NCI-H1930 (cell line): ENCODE measurements at places on chromosomes 1 and 21.

DNA sequence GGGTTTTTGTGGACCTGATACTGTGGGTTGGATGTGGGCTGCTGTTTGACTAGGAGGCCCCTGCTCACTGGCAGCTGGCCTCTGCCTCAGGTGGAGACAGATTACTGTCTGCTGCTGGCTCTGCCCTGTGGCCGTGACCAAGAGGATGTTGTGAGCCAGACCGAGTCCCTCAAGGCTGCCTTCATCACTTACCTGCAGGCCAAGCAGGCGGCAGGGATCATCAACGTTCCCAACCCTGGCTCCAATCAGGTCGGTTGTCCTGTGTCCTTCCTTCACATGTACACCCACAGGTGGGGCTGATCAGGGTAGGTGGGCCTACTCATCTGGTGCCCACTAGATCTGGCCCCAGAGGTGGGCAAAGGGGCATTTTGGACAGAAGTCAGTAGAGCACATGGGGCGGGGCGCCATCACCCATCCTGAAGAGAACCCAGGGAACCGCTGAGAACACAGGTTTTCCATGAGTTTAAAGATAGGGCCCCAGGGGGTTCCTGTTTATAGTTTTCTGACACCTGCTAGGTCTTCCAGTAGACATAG, 37.2 kb downstream of the ZBTB17 start:
- no peak for DNase-seq

GRCh38 chr1:15152318-15153183, 996 bp upstream of the TMEM51 start:
- DNase-seq = peak; percentile 82

DNA sequence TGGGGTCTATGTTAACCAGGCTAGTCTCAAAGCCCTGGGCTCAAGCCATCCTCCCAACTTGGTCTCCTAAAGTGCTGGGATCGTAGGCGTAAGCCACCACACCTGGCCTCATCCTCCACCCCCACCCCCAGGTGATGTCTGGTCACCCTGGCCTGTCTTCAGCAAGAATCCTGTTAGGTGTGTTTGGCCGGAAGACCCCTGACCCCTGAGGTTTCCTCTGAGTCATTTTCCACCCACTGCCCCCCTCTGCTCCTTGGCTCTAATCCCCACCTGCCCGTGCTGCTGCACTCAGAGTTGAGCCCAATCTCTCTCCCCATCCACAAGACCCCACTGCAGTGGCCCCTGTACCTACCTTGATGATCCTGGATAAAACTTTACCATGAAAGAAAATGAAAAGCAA, 25.2 kb downstream of the SLC66A1 start:
- DNase-seq = no peak

DNA sequence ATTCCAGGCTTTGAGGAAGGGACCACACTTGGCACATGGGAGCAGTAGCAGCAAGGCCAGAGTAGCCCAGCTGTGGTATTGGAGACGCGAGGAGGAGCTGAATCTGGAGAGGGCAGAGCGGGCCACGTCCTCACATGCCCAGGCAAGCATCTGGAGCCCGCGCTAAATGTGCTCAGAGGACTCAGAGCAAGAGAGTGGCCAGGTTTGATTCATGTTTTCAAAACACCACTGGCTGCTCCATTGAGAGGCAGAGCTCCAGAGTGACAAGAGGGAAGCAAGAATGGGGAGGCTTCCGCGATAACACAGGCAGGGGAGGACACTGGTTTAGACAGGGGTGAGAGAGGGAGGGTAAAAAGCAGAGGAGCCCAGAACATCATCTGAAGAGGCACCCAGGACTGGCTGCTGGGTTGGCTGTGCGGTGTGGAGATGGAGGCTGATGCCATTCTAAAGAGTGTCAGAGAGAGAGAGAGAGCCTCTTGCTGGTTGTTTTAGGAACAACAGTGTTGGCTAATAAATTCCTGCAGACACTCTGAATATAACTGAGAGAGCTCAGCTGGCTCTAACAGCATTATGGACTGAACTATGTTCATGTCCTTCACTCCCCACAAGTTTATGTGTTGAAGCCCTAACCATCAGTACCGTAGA, 32.3 kb downstream of the RCAN1 start:
- no peak for DNase-seq

DNA sequence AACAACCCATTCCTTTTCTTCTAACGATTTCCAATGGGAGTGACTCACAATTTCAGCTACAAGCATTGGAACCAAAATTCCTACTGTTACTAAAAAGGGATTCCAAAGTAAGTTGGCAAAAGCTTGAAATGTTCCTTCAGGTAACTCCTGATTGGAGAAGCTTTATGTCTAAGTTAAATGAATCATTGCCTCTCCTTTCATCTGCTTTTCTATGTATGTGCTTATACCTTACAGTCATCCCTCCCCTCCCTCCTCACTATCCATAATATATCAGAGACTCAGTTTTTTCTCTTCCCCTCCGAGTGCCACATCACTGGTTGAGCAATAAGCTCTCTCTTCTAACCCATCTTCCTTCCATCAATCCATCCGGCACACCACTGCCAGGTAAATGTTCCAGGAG, 86.8 kb downstream of the TIAM1 start:
- DNase-seq = no peak

DNA sequence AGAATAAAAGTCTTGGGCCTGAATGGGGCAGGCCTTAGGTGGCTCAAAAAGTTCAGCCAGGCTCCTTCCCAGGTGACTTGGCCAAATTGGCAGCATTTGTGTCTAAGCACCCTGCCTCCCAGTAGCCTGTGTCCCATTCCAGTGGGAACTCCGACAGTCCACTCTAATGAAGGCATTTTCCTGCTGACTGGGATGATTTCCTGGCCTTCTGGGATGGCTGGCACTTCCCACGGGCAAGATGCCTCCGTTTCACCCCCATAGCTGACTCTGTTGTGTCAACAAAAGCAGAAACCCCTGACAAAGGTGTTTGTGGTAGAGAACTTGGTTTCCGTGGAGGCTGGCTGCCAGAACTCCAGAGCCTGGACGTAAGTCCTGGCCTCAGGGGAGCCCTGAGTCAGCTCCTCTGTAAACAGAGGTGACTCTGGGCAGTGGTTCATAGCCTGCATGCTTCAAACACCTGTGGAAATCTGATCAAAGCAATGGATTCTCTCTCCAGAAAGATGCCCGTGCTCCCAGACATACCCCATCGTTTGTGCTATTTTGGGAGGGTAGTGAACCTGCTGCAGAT, 36.6 kb downstream of the WNT3A start:
- no peak for DNase-seq

DNA sequence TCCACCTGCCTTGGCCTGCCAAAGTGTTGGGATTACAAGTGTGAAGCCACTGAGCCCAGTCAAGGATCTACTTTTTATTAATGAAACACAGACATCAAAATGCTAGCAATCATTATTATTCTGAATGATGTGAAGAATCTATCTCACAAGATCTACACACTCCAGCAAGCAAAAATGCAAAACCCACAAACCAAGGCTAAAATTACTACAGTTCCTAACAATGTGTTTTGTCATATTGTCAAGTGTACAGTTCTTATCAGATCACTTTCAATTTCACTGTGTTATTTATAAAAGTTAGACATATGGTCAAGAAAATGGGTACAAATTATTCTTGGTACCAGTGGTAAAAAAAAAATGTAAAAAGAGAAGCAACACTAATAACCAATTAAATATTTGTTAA, 61.3 kb upstream of the SDC3 start:
- DNase-seq = no peak

- DNase-seq = no peak
These were observed 7.0 kb downstream of the PPFIA4 start for GRCh38 chr1:203033287-203033686.

- no peak for DNase-seq
These were observed 15.7 kb upstream of the HAX1 start for GRCh38 chr1:154256686-154257085.

GRCh38 chr1:235759336-235759735, 107.4 kb downstream of the LYST start:
- no peak for DNase-seq

GRCh38 chr1:230120921-230121381, 53.9 kb downstream of the GALNT2 start:
- DNase-seq = no peak

DNA sequence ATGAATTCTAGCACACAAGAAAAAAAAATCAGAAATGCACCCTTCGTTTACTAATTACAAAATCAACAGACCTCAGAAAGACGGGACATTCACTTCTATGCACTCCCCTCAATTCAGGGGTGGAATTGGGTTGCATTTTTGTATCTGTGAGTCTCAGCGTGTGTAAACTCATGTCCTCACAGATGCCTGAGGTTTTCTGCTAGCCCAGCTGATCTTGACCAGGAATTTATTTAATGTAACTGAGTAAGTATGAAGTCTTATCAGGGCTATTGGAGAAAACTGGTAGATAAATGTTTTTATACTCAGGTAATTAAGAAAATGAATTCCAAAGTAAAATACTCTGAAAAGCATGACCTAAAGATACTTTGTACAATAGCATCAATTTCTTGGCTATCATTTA, 167.7 kb downstream of the RUNX1 start:
- DNase-seq = no peak

DNA sequence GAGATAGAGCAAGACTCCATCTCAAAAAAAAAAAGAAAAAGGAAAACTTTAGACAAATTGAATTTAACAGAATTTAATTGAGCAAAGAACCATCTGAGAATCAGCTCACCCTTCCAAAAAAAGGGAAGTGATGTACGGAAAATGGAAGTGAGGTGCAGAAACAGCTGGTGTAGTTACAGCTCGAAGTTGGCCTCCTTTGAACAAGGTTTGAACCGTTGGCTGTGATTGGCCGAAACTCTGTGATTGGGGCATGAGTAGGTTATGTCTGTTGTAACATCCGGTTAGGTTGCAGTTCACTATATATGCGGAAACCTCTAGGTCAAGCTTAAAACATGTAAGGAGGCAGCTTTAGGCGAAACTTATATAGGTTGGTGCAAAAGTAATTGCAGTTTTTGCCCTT, 97.9 kb upstream of the KIF26B start:
- no peak for DNase-seq

DNA sequence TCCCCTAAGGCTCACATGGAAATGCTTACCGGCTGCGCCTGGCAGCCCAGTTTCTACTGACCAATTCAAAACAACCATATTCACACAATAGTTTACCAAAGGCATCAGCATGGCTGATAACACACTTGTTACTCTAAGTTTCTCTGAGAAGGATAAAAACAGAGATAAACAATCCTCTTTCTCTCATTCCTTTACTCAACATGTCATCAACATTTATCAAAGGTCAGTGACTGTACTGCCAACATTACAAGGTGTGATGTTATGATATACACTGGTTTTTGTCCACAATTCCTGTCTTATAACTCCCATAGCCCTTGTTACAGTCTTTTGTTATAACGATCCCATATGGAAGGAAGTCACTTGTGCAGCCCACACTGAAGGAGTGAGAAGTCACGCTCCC, 33.6 kb downstream of the COA6 start:
- no peak for DNase-seq

DNA sequence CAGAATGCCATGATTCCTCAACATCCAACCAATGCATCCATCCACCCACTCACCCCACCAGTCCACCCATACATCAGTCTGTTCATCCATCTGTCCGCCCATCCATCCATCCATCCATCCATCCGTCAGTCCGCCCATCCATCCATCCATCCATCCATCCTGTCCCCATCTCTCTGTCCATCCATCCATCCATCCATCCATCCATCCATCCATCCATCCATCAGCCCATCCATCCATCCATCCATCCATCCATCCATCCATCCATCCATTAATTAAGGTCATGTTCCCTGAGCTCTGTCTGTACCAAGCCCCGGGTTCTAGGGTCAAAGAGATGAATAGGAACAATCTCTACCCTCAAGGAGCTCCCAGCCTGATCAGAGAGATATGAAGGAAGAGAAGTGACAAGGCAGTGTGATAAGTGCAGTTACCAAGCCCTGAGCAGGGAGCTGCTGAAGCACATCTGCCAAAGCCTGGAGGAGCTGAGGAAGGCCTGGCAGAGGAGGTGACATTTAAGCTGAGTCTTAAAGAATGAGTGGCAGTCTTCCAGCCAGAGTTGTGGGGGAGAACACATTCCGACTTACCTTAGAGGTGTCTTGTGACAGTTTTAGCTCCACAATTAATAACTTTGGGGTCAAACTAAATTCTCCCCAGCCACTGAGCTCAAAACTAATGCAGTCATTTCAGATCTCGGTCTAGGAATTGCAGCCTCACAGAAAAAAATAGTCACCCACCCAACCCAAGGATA, 47.9 kb downstream of the GRIK3 start:
- DNase-seq = no peak

- DNase-seq = peak; percentile 66
These were observed 30.5 kb downstream of the SIPA1L2 start for GRCh38 chr1:232599178-232600041.

DNA sequence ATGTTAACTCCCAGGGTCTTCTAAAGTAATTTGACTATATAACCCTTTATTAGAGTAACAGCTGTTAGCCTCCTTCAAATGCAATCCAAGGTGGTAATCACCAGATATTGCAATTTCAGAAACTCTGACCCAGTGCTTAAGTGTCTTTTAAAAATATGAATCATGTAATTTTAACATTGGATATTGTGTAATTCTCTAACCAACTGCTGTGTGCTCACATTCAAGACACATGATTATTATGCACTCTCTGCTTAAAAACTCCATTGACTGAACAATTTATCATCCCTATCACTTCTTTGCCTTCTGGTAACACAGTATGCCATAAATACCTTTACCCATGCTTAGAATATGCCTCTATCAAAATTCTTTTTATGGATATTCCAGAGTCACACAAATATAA, 537.4 kb upstream of the RGS18 start:
- DNase-seq = no peak

- no peak for DNase-seq
These were observed 408.0 kb downstream of the SIPA1L2 start for GRCh38 chr1:232221802-232222499.

GRCh38 chr1:68745451-68745850, 248.6 kb upstream of the DEPDC1 start:
- no peak for DNase-seq

DNA sequence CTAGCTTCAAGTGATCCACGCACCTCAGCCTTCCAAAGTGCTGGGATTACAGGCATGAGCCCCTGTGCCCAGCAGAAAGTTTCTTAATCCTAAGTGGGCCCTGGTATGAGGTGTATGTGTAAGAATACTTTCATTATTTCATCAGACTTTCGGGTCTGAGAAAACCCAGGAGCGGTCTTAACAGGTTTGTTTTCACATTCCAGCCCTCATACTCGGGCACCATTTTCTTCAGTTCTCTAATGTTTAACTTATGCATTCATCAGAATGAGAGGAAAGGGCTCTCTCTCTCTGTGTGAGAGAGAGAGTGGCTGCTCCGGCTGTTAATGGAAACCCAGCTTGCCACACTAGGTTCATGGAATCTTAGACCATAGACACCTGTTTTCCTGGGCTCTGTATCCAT, 4.2 kb upstream of the PADI1 start:
- no peak for DNase-seq

DNA sequence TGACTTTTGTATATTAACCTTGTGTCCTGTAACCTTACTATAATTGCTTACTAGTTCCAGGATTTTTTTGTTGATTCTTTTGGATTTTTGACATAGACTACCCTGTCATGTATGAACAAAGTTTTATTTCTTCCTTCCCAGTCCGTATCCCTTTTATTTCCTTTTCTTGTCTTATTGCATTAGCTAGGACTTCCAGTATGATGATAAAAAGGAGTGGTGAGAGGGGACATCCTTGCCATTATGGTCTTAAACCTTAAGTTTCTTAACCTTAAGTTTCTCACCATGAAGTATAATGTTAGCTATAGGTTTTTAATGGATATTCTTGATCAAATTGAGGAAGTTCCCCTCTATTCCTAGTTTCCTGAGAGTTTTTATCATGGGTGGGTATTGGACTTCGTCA, 24.5 kb upstream of the TBX19 start:
- no peak for DNase-seq
